ENCODE measurements at places on chromosomes 11 and 22. TPM values are rescaled to one million over a fixed set of nuclear protein-coding genes. Genes with fewer than 3 reads are reported as not detected.

Gene SCGB2A2
- total RNA-seq: not detected

- DNase-seq: no peak
These were observed 50.4 kb upstream of the ARHGAP20 start for GRCh38 chr11:110762590-110762989.

DNA sequence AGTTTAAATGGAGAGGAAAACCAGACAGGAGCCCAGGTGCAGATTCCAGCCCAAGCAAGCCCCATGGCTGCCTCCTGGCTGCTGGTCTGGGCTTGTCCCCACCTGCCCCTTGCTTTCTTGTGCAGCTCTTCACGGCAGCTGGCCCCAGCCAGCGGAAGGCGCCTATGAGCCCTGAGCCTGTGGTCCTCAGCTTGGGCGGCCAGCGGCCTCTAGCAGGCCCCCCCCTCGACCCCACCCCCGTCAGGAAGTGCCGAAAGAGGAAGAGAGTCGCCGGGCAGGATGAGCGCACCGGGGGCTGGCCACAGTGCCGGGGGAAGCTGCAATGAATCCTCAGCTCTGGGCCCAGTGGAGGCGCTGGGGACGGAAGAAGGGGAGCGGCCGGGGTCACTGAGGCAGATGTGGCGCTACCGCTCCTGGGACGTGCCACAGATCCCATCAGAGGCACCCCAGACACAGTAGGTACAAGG, 2.1 kb upstream of the DGKZ start:
- no peak for DNase-seq

DNA sequence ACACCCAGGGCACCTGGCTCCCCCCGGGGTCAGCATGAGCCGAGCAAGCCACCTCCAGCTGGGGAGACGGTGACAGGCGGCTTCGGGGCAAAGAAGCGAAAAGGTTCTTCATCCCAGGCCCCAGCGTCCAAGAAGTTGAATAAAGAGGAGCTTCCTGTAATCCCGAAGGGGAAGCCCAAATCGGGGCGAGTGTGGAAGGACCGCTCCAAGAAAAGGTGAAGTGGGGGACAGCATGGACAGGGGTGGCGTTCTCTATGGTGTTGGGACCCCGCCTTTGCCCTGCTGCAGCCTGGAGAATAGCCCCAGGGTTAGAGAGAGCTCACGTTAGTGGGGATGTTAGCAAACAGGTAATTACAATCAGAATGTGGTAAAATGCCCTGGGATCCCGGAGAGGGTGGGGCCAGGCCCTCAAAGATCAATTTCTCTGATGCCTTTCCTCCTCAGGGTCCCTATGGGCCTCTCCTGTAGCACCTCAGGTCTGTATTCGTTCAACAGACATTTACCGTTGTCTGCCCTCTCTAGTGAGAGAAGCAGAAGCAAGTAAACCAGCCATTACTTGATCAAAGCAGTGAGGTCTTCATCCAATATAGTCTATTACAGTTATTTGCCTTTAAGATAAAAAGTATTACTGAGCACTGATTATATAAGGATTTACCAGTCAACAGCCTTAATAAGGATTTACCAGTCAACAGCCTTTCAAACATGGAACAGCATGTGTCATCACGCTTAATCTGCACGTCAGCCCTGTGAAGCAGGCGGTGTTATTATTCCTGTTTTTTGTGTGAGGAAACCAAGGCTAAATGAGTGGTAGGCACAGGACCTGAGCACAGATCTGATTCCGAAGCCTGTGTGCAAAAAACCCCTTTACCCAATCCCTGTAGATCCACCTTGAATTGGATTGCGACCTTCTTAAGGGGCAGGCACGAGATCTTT, 1.0 kb downstream of the CCDC86 start:
- peak; percentile 29 for DNase-seq

GRCh38 chr11:76493626-76494539, 49.1 kb downstream of the EMSY start:
- DNase-seq: no peak

DNA sequence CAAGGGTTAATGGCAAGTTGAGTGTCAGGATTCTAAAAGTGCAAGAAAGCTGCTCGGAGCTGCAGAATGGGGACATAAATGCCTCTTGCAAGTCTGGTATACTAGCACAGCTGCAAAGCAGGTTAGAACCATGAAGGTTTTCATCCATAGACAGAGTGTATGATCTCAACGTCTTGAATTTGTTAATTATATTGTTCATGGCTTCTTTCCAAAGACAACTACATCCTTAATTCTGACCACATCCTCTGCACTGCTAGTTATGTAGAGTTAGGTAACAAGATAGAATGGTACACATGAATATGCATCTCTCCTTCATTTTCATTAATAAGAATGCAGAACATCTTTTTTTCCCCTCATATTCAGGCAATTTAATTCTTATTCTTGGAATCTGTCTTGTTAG, 34.2 kb downstream of the EXPH5 start:
- no peak for DNase-seq

- peak; percentile 54 for DNase-seq
These were observed 1.6 kb downstream of the SUN2 start for GRCh38 chr22:38753948-38754750.

Measured in adrenal gland (tissue), 19 donors.